GM19239 (cell line): ENCODE measurements at places on chromosomes 3 and 15.

DNA sequence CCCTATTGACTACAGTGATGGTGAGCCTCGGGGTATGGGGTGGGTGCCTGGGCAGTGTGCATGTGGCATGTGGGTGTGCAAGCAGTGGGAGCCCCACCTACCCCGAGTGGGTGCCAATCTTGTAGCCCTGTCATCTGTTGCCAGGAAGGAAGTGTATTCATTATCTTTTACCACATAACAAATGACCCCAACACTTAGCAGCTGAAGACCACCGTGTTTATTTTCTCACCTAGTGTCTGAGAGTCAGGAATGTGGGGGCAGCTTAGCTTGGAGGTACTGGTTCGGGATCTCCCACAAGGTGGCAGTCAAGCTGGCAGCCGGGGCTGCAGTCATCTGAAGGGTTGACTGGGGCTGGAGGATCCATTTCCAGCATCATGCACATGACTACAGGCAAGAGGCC, 21.7 kb downstream of the XYLB start:
- DNase-seq: no peak

GRCh38 chr3:42705962-42706585, 3.5 kb upstream of the HHATL start:
- no peak for DNase-seq

DNA sequence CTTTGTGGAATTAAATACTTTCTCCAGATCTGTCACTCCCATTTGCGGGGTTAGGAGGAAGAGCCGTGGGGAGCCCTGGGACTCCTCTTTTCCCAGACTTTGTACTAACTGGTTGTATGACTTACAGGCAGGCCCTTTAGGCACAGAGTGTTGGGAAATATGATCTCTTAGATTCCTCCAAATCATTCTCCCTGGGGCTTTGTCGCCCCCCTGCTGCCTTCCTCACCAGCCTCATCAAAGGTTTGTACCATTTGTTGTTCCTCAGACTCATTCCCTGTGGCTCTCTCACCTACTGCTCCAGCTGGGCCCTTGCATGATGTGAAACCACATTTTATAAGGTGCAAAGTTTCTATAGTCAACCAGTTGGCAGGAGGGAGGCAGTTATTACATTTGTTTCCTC, 56.4 kb downstream of the CRYGS start:
- no peak for DNase-seq

DNA sequence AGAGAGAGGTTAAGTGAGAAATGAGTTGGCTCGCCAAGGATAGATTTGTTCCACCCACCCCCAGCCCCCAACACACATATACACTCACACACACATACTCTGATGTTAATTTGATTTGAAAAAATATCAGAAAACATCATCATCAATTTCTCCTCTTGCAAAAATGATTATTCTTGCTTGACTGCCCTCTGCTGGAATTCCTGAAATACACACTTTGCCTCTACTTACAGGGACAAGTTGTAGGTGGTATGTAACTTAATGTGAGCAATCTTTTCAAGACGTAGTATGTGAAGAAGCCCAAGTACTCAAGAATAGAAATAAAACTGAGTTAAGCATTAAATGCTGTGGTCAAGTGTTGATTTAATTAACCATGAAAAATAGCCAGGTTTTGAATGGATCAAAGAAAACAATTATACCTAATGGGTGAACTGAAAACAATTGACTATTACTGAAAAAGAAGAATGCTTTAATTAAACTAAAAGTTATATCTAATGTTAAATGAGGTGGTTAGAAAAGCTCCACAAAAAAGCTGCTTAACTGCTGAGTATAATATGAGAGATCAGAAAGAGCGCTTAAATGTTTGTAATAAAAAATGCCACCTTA, 46.6 kb upstream of the MDFIC2 start:
- DNase-seq: no peak

GRCh38 chr15:33243393-33243792, 48.9 kb upstream of the FMN1 start:
- no peak for DNase-seq

DNA sequence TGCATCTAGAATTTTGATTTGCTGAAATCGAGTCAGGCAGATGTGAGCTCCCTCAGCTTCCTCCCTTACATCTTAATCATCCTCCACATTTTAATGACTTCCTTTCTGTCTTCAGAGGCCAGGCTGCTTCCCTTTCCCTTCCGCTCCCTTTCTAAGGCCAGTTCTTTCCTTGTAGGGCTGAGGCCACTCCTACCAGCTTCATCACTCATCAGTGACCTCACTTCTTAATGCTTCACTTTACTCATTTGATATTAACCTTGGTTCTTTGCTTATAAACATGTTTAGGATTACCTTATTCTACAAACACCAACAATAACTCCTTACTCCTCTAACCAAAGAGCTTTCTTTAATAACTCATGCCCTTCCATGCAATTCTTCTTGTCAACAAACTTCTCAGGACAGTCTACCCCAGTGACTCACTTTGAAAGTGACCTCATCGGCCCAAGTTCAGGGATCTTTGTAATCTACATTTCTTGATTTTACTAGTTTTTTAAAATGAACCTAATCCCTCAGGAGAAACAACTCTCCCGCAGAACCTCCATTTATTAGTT, 23.9 kb downstream of the ILDR1 start:
- DNase-seq: no peak

- no peak for DNase-seq
Measured at GRCh38 chr3:100880072-100880471, 113.1 kb downstream of the ABI3BP start.

DNA sequence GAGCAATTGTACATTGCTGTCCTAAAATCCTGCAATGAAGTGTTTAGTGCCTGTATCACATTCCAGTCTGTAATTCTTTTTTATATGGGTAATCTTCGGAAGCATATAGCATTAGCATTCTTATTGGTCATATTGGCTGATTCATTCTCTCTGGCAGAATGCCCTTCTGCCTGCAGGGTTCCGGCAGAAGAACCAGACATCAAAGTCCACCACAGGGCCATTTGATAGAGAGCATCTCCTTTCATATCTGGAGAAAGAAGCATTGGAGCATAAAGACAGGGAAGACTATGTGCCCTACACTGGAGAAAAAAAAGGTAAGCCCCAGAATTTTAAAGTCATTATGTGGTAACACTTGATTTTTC, 39.6 kb downstream of the TMOD3 start:
- no peak for DNase-seq

DNA sequence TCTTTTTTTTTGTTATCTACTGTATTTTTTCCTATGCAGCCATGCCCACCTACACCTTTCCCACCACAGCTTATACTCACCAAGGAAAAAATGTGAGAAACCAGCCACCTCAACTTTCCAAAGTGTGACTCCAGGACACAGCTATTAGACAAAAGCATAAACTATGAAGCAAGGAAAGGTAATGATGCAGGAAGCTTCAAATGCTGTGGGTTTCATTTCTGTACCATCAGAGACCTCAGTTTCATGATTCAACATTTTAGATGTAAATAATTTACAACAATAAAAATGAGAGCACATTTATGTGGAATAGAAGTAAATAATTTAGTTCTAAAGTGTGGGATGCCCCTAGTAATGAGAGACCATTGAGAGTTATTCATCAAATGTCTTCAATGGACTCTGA, 115.1 kb downstream of the CDIN1 start:
- no peak for DNase-seq

GRCh38 chr3:5151586-5151985, 29.5 kb downstream of the ARL8B start:
- DNase-seq: no peak

- no peak for DNase-seq
Measured at GRCh38 chr3:129245141-129245540, 4.3 kb upstream of the COPG1 start.

DNA sequence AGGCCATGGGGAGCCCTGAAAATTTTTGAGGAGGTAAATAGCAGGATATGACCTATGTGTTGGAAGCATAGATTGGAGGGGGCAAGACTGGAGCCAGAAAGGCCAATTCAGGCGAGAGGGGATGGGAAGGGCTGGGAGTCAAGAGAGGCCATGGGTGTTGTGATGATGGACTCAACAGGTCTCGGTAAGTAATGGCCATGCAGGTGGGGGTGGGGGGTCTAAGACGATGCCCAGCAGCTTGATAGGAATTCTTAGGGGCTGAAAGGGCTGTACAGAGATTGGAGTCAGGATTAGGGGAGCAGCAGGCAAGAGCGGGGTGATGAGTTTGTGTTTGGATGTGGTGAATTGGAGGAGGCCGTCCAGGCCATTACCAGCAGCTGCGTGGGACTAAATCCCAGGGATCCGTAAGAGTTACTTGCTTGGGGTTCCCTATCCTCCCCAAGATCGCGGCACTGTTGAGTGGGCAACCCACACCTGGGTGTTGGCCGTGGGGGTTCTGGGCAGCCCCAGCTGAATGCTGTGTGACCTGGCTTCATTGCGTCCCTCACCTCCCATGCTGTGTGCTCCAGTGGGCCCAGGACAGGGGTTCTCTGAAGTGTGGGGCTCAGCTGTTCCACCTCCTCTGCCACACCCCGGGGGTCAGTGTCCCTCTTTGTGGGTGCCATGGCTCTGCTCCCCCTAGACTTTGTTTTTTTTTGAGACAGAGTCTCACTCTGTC, 41.8 kb upstream of the CHRNB4 start:
- DNase-seq: no peak

GRCh38 chr15:96505014-96505413, 174.5 kb downstream of the NR2F2 start:
- DNase-seq: no peak

DNA sequence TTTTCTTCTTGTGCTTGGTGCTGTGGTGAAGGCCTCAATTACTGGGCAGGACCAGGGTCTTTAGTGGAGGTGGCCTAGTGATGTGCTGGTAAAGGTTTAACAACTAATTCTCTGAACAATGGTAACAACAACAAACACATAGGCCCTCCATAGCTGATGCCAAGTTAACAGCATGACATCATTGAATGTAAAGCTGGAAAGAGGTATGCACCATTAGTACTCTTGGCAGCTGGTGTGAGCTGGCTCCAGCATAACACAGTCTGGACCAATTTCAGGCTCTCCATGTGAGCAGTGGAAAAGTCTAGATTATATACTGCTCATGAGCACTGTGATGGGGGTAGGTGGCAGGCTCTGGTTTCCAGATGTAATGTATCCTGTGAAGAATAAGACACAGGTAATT, 61.8 kb downstream of the SLC7A14 start:
- no peak for DNase-seq

DNA sequence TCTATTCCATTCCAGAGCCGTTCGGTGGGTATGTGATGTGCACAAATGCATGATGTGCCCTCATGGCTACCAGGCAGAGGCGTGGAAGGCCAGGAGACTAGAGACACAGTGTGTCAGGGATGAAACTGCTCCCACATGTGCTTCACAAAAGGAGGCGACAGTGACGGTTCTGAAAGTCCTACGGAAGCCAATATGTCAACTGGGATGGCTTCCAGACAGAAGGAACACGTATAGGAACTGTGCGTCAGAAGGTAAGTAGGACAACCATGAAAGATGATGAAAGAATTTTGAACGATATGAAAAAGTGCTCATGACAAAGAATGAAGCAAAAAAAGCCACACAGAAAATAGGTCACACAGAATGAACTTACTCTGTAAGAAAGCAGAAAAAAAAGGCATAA, 34.1 kb downstream of the GLB1 start:
- DNase-seq: no peak

GRCh38 chr3:123859177-123859576, 25.0 kb downstream of the MYLK start:
- no peak for DNase-seq

DNA sequence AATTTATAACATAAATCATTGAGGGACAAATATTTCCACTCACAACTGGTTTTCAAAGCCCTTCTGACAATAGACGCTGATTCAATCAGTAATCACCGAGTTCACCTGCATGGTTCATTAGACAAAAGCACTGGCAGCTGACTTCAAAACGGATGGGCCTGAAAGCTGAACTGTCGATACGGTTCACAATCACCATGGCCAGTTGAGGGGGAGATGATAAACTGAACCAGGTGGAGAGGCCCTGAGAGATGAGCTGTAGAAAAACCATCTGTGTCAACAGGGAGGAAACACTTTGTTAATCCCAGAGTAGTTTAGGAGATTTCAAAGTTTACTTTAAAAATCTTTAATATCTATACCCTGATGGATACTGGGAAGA, 75.0 kb downstream of the PEX5L start:
- DNase-seq: no peak

DNA sequence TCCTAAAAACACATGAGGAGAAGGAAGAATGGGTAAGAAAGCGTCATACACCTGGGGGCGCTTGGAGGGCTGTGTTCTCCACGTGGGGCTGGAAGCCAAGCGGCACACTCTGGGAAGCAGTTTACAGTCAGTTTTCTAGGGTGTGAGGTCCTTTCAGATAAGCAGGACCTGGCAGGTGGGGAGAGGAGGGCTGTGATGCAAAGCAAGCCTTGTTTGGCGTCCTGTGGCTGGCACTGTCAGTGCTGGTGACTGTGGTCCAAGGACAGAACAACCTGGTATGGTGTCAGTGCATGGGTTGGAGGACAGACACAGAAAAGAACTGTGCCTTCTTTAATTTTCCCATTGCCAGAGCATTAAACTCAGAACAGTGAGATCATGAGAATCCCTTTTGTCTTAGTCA, 260.7 kb upstream of the NR2E3 start:
- no peak for DNase-seq

- no peak for DNase-seq
Measured at GRCh38 chr3:177250151-177250550, 52.9 kb upstream of the TBL1XR1 start.

- DNase-seq: no peak
Measured at GRCh38 chr3:31692751-31693150, 160.0 kb downstream of the STT3B start.

DNA sequence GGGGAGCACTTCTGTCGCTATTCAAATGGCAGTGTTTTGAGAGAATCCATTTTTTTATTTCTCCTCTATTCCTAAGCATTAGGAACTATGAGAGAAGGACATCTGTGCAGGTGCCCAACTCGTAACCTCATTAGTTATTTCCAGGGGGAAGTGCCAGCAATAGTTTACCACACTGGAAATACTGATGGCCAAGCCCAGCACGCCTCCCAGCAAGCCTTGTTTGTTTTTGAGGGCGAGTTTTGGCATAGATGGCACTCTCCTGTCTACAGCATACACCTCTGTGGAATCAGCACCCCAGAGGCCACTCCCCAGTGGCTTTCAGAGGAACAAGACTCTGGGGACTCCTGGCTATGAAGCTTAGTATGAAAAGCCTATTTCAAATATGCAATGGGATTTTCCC, 36.6 kb downstream of the FAN1 start:
- no peak for DNase-seq

GRCh38 chr3:71202848-71203533, 380.5 kb downstream of the FOXP1 start:
- no peak for DNase-seq
